ENCODE measurements at places on chromosomes 7 and 10.

DNA sequence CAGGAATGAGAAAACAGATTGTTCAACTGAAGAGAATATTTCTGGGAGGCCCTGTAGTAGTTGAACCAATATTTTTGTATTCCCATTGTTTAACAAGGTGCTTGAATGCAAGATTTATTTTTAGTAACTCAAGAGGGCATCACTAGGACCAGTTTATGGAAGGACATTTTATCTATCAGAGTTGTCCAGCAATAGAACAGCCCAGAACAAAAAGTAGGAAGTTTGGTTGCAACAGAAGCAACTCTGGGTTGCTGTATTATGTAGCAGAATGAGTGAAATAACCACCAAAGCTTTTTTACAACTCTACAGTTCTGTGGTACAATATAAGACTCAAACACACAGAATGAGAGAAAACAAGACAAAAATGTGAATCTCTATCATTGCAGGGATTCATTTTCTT is 34.7 kb downstream of the CPED1 start:
- no peak for DNase-seq

- no peak for DNase-seq
Observed at GRCh38 chr10:76036962-76037361, 605.5 kb downstream of the LRMDA start.

GRCh38 chr10:111146025-111146640 is 69.3 kb downstream of the ADRA2A start:
- DNase-seq: no peak

DNA sequence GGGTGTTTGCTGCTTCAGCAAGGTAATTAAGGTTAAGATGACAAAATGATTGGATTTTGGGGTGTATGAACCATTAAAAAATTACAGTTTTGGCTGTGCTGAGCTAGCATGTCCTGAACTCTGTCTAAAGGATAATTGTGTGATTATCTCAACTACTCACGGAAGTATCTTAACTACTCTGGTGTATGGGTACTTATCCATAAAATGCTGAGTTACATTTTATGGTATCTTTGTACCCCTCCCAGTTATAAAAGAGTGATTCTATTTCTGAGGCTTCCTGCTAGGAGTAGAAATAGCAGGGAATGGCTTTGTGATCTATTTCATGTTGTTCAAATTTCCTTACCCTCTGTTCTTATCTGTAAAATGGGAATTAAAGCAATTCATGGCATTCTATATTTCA is 22.6 kb downstream of the CYP2C18 start:
- DNase-seq: no peak

GRCh38 chr10:123996302-123996701 is 97.1 kb downstream of the CHST15 start:
- no peak for DNase-seq

GRCh38 chr10:24208661-24209431 is at the start of gene KIAA1217:
KIAA1217 (plus strand) TSS chr10:24209138; CDS start chr10:24209194, 56 bp downstream.
- no peak for DNase-seq

DNA sequence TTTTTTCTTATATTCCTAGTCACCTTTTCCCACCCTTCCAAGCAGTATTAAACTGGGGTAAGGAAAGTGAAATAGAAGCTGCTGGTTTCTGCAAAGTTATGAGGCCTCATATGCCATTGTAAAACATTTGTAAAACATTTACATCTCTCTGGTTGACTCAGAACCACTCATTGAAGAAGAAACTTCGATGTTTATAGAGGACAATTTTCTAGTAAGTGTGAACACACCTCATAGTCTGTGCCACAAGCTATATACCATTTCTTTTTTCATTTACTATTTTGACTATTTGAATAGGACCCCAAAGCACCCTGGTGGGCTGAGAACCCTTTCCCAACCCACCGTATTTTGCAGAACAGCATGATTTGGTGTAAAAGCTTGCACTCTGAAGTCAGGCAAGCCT is 12.9 kb upstream of the ITGB1 start:
- DNase-seq: no peak

DNA sequence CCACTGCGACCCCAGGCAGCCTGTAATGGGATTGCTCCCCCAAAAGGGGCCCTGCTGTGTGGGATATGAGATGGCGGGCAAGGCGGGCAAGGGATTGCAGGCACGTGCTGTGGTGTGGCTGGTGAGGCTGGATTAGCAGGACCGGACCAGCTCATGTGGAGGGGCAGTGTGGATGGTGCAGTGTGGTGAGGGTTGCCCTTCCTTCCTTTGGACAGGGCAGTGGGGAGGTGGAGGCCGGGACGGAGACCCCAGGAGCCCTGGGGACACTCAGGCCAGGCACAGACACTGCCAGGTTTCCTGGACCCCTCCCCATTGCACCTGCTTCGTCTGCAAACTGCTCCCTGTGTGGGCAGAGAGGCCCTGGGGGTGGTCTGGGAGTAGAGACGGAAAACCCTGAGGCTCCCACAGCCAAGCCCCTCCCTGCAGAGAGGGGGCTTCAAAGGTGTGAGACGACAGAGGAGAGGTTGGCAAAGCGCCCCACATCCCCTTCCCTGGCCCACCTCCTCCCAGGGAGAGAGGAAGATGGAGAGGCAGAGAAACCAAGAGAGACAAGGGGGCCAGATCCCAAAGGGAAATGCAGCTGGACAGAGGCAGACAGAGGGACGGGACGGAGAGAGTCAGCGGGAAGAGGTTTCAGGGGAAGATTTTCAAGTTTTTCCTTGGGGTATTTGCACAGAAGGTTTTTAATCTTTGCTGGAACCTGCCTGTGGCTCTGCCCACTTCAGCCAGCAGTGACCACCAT is 89.2 kb downstream of the MICALL2 start:
- no peak for DNase-seq

DNA sequence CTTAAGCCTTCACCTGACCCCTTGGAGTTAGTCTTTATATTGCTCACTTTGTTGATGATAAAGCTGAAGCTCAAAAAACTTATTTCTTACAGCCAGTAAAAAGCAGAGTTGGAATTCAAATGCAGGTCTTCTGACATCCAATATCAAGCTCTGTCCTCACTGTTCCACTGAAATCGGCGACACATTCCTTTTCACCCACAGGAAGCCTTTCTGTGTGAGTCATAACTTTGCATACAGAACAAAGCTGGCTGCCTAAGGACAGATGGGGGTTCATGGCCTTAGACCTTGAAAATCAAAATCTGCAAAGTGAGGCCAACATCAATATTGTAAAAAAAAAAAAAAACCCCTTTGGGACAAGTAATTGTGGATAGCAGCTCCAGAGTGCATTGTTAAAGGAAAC is 21.8 kb upstream of the AKR1B1 start:
- DNase-seq: no peak

- DNase-seq: no peak
Observed at GRCh38 chr10:96560489-96560888, 26.3 kb downstream of the TM9SF3 start.

GRCh38 chr10:110824152-110824441 is 47.6 kb upstream of the PDCD4 start:
- DNase-seq: no peak

DNA sequence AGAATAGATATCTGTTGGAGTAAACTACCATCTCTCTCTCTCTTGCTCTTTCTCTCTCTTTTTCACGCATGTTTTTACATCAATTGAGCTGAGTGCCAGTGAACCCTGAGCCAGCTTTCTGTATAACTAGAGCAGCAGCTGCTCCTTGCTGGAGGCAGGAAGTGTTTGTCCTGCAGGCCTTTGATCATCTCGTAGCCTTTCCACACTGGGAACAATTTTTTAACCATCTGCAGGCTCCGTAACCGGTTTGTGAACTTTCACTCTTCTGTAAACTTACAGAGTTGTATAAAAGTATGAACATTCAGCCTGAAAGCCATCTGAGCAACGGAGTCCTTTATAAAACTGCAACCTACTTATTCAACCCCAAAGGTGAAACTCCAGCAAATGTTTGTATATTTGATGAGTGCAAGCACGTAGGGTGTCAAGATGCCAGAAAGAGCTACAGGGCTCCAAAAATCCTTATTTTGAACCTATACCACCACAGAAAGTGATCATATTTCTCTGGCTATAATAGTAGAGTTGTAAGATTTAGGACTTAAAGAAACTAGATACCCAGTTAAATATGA is 162.8 kb upstream of the NFE2L3 start:
- DNase-seq: no peak

GRCh38 chr10:88314362-88314761 is 268.8 kb downstream of the RNLS start:
- no peak for DNase-seq

DNA sequence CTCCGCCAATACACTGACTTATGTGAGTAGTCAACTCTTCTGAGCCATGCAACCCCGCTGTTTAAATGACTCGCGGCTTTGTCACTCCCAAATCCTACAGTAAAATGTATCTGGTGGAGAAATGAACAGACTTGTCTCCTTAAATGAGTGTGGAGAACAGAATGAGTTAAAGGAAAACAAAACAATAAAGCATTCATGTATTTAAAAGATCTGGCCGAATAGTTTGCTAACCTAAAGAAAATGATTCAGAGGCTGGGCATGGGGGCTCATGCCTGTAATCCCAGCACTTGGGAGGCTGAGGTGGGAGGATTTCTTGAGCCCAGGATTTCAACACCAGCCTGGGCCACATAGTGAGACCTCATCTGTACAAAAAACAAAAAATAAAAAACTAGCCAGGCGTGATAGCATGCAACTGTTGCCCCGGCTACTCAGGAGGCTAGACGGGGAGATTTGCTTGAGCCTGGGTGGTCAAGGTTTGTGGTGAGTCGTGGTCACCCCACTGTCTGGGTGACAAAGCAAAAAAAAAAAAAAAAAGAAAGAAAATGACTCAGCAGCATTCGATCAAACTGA is 86.5 kb upstream of the PFKP start:
- no peak for DNase-seq

DNA sequence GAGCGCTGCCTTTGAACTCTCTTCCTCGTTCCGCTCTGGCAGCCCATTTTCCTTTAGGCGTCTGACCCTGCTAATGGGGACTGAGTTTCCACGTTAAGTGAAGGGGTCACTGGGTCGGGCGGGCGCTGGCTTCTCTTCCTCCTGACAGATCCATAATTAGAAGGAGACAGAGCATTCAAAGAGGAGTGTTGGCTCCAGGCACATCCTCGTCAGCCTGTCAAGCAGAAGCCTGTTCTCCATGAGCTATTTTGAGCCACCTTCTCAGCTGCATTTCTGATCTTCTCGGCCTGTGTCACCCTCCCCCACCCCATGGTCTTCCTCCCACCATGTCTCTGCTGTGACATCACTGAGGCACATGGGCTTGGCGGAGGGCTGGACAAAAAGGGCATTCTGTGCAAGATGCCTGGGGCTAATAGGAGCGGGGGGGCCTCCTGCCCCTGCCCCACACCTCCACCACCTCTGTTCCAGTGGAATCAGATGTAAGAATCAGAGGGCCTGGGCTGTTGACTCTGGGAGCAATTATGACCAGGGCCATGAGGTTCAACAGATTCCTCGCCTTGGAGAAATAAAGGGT is 248.1 kb downstream of the PLXNA4 start:
- no peak for DNase-seq

GRCh38 chr7:157401567-157402387 is 65.0 kb downstream of the DNAJB6 start:
- DNase-seq: no peak

DNA sequence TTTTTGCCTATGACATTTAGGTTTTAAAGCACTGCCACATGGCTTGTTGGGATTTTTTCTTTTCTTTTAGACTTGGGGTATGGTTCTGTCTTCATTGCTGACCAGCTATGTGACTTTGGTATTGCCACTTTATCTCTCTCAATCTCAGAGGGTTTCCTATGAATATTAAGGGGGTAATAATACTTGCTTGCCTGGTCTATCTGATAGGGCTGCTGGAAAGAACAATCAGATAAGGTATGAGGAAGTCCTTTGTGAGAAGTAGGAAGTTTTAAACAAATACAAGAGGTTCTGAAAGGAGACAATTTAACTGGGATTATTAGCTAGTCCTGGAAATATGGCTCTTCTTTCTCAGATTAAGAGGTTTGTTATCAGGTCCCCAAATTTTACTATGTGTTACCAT is 80.8 kb downstream of the ZNF92 start:
- no peak for DNase-seq

- no peak for DNase-seq
Observed at GRCh38 chr7:123655614-123656013, at the start of gene LMOD2. LMOD2 (plus strand) TSS chr7:123655866; CDS start chr7:123655964, 98 bp downstream.

DNA sequence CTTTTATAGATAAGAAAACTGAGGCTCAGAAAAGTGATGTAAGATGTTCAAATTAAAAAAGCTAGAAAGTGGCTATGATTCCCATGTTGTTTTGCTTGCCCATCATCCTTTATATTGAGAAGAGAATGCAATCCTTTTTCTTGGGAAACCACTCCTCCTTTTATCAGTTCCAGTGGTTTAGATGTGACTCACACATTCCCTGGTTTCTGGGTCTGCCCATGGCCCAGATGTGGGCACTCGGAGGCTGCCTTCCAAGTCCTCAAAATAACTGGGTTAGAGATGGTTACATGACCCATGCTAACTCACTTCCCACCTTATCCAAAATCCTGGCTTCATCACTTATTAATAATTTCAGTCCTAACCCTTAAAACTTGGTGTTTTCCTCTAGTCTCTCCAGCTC is 550.0 kb downstream of the MDFIC start:
- no peak for DNase-seq

DNA sequence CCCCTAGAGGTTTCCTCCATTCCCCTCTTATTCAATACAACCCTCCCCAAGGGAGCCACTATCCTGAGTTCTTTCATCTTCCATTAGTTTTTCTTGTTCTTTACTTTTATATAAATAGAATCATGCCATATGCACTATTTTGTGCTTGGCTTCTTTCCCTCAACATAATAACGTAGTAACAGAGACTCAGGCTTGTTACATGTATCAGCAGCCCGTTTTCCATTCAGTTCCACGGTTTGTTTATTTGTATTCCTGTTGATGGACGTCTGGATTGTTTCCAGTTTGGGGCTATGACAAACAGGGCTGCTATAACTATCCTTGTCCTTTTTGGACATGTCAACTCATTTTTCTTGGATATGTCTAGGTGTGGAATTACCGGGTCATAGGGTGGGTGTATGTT is 264.4 kb upstream of the MKI67 start:
- no peak for DNase-seq

DNA sequence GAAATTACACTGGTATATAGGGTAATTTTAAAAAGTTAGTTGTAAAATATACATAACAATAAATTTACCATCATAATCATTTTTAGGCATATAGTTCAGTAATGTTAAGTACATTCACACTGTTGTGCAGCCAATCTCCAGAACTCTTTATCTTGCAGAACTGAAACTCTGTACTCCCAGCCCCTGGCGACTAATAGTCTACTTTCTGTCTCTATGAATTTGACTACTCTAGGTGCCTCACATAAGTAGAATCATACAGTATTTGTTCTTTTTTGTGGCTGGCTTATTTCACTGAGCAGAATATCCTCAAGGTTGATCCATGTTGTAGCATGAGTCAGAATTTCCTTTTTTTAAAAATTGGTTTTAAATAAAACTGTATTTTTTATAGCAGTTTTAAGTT is 41.4 kb downstream of the NRF1 start:
- no peak for DNase-seq

GRCh38 chr10:43315535-43316207 is 48.8 kb upstream of the RASGEF1A start:
- no peak for DNase-seq

GRCh38 chr10:29628311-29628710 is 6.5 kb downstream of the SVIL start:
- DNase-seq: no peak

- no peak for DNase-seq
Observed at GRCh38 chr7:112052498-112052897, 153.7 kb downstream of the DOCK4 start.
